Stimulated activated CD8-positive, alpha-beta memory T cell treated with anti-CD3 and anti-CD28 coated beads, Interleukin-2, amount 100 ng/mL, for 48 hours (primary cell): ENCODE measurements at places on chromosomes 12 and 14.

DNA sequence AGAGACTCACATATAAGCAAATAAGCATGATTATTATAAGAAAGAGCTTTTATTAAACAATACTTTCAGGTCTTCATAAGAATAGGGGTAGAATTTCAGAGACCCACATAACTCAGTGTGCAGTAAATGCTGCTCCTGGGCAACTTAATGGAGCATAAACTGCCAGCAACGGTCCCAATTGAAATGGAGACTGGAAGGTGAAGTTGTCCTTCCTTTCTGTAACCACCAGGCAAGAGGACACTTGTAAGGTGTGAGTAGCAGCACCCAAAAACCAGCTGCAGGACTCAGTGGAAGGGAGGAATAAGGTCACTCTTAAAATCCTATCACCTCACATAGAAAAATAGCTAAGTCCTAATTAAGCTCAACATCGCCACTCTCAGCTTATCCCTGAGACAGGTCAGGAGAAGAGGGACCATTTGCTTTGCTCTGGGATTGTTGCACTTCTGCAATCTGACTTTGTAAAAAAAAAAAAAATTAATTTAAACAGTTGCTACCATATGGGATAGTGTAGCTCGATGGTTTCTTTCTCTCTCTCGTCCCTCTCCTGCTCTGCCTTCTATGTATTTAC lies 22.7 kb upstream of the LTA4H start:
- no peak for DNase-seq

GRCh38 chr14:66979101-66979974 lies 209.9 kb upstream of the GARIN2 start:
- no peak for DNase-seq

- DNase-seq: no peak
Measured at GRCh38 chr14:58362798-58363412, 32.8 kb upstream of the TOMM20L start.

- DNase-seq: no peak
Measured at GRCh38 chr12:45732250-45732649, 2.7 kb downstream of the ARID2 start.

DNA sequence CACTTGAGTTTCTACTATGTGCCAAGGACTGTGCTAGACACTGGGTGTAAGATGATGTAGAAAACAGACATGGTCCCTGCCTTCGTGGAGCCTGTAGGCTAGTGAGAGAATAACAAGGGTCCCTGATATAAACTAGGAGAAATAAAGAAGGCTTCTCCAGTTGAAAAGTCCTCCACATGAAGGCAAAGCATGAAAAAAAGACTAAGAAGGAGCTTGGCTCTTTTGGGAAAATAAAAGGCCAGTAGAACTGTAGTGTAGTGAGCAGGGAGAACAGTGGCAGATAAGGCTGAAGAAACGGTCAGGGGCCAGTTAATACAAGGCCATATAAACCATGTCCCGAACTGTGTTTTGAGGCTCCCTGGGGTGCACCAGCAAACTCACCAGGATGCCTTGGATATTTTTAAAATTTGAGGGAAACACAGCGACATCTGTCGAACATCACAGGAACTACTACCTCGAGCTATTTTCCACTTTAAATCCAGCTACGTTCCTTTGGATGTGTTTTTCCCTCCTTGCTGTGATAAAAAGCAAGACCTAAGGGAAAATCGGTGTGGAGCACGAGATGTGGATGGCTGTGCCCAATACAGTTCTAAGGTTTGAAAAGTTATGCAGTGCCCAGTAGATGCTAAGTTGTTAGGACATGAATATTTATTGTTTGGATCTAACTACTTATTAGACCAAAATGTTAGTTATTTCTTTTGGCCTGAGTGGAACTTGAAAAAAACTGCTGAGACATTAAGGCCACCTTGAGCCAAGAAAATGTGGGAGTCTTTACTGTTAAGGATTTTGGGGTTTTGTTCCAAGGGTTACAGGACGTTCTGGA lies 8.5 kb upstream of the CFL2 start:
- DNase-seq: no peak

GRCh38 chr14:34498684-34499412 lies 36.8 kb upstream of the SPTSSA start:
- no peak for DNase-seq

DNA sequence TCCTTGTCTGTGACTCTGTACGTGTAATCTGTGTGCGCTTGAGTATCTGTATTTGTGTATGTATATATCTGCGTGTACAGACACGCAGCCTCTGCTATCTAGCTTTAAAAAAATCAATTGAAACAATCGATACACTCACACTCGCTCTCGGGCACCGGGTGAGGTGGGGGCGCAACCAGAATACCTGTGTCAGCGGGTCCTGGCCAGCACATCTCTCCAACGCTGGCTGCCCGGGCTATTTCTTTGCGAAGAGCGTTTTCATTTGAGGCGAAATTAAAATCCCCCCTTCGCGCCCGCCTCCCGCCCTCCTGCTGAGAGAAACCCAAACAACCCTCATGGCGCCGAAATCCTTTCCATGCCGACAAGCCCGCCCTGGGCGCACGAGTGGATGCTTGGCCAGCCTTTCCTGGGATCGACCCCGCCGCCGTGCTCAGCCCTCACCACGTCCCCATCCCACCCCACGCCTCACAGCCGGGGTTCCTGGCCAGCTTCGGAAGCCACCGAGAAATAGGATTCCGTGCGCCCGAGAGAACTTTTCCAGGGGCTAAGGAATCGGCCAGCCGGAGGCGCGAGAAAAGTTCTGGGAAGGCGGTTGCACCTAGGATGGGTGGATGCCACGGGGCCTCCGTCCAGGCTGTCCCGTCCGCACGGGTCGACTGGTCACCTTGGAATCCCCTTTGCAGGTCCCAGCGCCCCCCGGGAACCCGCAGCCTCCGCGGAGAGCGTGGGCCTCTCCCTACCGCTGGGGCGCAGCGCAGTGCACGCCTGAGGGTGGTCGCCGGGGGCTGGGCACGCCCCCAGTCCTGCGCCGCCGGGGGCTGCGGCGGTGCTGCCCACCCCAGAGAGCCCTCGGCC lies 1.0 kb downstream of the ZDHHC22 start:
- DNase-seq: no peak

- DNase-seq: no peak
Measured at GRCh38 chr14:100733152-100733850, 6.6 kb downstream of the DLK1 start.

- DNase-seq: no peak
Measured at GRCh38 chr12:79983986-79984620, 49.2 kb upstream of the PPP1R12A start.

DNA sequence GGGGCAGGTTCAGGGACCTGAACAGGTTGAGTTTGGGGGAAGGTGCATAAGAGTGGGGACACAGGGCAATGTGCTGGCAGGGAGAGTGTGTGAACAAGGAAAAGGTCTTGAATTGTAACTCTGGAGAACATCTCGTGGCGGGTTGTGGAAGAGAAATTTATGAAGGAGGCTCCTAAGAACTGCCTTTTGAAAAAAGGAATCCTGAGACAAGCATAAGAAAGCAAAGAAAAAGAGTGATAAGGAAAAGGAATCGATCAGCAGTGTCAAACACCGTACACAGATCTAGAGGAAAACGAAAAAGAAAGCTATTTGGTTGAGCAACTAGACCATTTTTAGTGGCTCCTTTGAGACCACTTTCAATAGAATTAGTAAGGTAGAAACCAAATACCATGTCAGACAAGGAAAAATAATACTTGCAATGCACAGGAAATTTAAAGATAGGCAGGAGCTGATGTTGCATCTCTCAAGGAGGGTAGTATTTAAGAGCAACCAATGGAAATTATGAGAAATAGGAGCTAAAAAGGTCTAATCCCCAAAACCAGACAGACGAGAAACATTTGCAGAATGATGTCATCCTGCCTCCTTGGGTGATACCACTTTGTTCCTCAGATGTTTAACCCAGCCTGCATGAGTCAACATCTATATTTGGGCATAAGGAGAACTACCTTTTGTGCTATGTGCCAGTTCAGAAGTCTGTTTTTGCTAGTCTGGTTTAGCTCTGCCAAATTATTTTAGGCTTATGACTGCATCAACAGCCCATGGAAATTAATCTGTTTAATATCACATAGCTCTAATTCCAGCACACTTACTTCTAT lies 64.5 kb upstream of the STK38L start:
- no peak for DNase-seq

GRCh38 chr12:122726080-122726558 lies 4.5 kb downstream of the HCAR1 start:
- no peak for DNase-seq

DNA sequence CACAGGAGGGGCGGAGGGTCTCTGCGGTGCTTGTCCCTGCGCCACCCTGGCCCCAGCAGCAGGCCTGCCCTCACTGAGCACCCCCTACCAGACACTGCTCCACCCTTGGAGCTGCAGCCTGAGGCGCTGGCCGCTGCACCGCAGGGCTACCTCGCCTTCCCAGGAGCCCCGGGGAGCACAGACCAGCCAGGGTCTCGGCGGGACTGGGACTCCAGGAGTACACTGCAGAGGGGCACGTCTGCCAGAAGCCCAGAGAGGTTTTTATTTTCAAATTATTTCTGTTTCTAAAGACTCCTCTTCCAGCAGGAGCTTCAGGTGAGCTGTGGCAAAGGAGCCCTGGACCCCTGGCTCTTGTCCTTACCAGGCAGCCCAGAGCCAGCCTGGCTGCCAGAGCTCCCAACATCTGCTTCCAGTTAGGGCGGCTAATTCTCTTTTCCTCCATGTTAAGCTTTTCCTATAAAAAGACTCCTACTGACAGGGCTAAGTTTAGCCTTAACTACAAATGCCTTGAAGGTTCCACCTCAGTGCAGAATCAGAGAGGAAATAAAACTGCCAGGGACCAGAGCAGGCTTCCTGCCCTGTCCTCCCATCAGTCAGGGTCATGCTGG lies 26.4 kb downstream of the DEGS2 start:
- DNase-seq: no peak

DNA sequence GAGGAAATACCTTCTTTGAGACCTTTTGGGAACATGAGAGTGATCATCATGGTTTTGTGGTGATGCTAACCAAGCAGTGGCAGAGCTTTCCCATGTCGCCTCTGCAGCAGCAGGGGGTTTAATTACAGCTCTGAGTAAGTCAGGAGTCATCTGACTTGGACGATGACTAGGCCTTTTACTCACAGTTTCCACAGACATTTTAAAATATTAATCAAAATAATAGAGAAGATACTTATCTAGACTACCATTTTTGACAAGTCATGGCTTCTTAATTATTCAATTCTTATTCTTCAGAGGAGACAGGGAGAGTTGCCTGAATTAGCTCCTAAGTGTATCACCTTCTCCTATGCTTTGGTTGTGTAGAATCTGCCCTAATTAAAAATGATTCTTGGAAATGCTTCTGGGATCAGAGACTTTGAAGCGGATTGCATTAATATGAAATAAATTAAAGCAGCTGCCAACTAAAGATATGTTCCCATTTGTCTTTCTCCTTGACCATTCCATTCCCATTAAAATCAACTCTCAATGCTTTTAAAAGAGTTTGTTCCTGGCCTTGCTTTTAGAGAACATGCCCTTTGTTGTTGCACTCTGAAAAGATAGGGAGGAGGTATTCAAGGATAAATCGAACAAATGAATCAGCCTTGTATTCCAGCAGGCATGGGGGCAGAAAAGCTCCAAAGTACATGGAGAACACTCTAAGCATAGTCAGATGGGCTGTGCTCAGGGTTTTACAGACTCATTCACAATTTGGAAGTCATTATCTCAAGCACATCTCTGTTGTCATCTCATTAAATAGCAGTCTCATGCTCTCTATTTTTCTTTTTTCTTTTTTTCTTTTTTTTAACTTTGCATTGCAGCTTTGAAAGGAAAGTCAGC lies 7.7 kb upstream of the IFNG-AS1 start:
- DNase-seq: no peak

DNA sequence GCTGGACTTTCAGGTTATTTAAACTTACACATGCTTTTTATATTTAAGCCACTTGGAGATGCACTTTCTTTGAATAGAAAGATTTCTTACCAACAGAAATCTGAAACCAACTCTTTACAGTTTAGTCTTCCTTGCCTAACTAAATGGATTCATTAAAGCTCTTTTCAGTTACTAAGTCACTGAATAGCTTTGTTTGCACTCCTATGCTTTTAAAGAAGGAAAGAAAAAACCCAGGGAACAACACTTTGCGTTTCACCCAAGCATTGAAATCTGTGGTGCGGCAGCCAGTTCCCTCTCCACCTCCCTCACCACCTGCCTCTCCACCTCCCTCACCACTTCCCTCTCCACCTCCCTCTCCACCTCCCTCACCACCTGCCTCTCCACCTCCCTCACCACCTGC lies 70.3 kb downstream of the RIMBP2 start:
- DNase-seq: no peak

DNA sequence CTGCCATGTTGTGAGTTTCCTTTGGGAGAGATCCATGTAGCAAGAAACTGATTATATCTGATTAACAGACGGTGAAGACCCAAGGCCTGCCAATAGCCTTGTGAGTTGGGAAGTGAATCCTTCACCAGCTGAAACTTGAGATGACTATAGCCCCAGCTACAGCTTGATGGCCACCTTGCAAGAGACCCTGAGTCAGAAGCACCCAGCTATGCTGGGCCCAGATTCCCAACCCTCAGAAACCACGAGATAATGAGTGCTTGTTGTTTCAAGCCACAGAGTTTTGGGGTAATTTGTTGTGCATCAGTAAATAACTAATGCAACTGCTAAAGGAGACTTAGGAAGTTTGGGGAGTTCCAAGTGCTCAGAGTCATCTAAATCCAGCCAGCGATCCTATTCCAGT lies 80.3 kb downstream of the AVPR1A start:
- no peak for DNase-seq

DNA sequence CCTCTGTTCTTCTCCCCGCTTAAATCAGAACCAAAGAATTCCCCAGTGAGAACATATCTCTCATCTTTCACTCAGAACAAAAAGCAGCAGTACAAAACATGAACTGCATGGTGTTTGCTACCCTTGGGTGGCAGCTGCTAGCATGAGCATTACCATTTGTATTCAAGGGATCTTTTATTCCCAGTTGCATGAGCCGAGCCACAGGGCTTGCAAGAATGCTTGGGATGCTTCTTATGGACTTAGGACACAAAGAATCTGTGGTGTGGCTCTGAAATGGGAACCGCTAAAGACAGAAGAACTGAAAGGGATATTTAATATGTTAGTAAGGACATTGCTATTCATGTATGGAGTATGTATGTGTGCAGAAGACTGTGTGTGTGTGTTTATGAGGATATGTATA lies 190.6 kb downstream of the TMX1 start:
- no peak for DNase-seq

DNA sequence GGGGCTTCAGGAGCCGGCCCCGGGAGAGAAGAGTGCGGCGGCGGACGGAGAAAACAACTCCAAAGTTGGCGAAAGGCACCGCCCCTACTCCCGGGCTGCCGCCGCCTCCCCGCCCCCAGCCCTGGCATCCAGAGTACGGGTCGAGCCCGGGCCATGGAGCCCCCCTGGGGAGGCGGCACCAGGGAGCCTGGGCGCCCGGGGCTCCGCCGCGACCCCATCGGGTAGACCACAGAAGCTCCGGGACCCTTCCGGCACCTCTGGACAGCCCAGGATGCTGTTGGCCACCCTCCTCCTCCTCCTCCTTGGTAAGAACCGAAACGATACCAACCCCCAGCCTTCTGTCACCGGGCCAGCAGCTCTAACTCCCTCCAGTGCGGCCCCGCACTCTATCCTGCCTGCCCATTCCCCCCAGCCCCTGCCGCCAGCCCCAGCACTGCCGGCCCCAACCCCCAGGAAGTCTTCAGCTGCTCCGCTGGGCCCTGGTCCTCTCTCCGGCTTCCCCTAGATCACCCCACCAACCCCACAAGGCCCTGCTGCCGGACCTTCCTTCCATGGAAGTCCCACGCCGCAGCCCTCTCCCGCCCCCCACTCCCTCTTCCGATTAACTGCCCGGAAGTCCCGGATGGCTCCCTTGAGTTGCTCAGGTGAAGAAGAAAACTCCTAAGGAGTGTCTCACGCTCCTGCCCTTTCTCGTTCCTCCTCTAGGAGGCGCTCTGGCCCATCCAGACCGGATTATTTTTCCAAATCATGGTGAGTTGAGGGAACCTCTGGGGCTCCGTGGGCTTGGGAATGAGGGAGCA lies 693 bp downstream of the LRP10 start:
- peak; percentile 65 for DNase-seq
